Myocyte (in vitro differentiated cells): ENCODE measurements at places on chromosomes 7 and 10.
A peak's percentile ranks its signal among the peaks of the same experiment; 100 is the strongest.

- no peak for DNase-seq
Observed at GRCh38 chr7:29318853-29319718, 124.5 kb downstream of the CHN2 start.

DNA sequence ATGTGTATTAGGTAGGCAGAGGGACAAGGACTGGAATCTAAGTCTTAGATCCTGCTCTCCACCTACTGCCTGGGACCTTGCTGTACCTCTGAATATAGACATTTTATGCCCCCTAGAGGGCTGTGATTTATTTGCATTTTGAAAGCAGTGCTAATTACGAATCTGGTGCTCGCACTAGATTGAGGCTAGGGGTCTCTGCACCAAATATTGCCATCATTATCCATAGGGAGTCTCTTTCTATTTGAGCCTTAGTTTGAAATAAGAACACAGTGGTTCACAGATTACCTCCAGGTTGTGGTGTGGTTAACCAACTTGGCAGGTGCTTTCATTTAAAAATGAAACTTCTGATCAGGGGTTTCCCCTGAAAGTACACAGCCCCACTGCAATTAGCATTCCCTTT lies 41.8 kb downstream of the CNNM1 start:
- peak; percentile 36 for DNase-seq

GRCh38 chr7:98107313-98107721 lies 655 bp downstream of the LMTK2 start:
- DNase-seq, result no peak

GRCh38 chr10:32237644-32238345 lies 109.2 kb downstream of the EPC1 start:
- DNase-seq, result peak; percentile 12

GRCh38 chr7:122520971-122521555 lies 177.9 kb downstream of the RNF133 start:
- DNase-seq, result no peak

DNA sequence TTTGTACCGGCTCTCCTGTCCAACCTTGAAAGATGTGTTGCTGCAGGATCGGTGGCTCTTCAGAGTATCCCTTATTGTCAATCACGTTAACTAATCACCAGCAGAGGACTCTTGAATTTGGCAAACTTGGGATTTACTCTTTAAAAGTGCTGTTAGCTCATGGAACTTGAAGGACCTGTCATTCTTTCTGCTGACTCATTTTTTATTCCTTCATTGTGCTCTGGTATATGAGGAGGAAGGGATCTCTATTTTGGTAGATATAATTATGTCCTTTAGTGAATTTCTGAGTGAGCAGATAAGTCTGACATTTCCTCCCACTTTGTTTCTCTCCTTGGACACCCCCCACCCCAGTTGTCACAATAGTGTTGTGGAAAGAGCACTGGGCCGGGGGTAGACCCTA lies 175.1 kb upstream of the HDAC9 start:
- DNase-seq, result no peak

DNA sequence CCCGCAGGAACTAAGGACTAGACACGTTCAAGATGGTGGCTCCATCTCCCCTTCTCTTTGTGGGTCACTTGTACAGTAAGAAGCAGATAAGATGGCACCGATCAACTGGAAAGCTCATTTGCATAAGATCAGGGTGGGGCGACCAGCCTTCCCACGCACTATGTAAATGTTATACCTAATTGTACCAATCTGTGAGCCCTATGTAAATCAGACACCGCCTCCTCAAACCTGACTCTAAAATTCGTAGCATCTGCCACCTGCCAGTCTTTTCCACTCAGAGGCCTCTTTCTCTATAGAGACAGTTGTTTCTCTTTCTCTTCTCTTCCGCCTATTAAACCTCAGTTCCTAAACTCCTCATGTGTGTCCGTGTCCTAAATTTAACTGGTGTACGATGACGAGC lies 324.5 kb downstream of the PHF14 start:
- DNase-seq, result no peak

DNA sequence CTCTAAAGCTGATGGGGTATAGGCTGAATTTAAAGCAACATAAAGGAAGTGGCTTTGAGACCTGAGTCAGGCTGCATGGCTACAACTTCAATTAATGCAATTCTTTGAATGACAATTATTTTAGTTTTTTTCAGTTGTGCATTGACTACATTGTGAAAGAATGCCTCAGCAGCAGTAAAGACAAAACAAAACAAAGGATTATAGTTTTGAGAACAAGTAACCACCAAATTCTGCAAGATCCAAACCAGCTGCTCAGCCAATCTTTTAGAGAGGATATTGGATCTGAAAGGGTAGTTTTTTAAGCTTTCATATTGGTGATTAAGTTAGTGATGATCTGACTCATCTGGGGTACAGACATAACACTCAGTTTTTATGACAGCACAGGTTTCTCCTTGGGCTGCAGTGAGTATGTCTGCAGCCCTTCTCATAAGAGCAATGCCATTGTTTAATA lies 40.6 kb upstream of the ABCA13 start:
- peak; percentile 68 for DNase-seq

GRCh38 chr7:94605031-94605430 lies 50.9 kb downstream of the SGCE start:
- DNase-seq, result no peak

DNA sequence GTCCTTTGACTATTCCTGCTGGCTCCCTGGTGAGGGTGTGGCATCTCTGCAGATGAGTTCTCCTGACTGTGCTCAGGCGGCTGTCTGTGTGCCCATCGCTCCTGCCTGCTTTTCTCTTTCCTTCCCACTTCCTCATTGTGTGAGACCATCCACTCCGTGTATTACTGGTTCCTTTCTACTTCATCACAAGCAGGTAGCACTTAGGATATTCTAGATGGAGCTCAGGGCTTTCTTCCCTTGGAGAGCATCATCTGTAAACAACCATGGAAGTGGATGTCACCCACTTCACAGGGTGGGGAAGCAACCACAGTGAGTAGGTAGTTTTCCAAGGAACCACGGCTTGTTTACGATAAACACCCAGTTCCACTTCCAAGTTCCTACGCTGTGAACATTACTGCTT lies 15.7 kb downstream of the DNAJB6 start:
- no peak for DNase-seq

GRCh38 chr7:151830121-151830830 lies 46.6 kb downstream of the PRKAG2 start:
- DNase-seq, result no peak

GRCh38 chr7:72785166-72785955 lies 42.6 kb downstream of the TYW1B start:
- peak; percentile 47 for DNase-seq

- peak; percentile 14 for DNase-seq
Observed at GRCh38 chr10:4450981-4451908, 374.8 kb upstream of the AKR1E2 start.

- no peak for DNase-seq
Observed at GRCh38 chr7:123433665-123434064, 100.7 kb downstream of the IQUB start.

DNA sequence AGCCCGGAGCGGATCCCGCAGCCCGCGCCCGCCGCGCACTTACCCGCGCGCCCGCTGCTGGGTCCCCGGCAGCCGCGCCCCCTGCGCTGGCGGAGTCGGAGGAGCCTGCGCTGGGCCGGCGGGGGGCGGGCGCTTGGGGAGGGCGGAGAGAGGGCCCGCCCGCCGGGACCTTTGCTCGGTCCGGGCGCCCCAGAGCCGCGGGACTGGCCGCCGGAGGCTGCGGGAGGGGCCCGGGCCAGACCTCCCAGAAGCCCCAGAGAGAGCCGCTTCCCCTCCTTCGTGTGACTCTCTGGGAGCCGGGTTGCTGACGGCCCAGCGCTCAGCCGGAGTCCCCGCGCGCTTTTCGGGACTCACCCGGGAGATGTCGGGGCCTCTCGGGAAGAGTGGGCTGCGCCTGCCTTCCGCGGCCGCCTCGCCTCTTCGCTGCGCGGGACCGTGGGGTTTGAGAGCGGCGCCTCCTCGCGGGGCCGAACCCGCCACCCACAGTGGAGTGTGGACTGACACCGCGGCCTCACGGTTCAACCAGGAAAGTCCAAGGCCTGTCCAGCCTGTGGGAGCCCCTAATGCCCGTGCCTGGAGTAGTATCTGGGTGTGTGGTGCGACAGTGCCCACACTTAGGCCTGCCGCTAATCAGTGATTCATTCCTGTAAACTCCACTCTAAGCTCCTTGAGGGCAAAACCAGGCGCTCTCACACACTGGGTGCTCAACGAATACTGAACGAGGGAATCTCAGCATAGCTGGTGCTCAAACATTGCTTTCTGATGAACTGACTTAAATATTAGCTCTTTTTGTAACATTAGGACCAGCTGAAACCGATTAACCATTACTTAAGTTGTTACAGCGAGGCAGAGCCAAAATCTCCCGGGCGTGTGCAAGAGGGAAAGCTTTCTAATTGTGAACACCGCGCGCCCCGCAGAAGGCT lies at the start of gene GSDME:
GSDME (minus strand) TSS at position 112 of the 923 bp plus-strand sequence. CDS start 7,690 bp downstream, outside the sequence.
- DNase-seq, result peak; percentile 87

- DNase-seq, result no peak
Observed at GRCh38 chr10:71331736-71332135, 12.7 kb downstream of the SLC29A3 start.

- peak; percentile 98 for DNase-seq
Observed at GRCh38 chr7:137890449-137890921, 43.7 kb upstream of the DGKI start.

DNA sequence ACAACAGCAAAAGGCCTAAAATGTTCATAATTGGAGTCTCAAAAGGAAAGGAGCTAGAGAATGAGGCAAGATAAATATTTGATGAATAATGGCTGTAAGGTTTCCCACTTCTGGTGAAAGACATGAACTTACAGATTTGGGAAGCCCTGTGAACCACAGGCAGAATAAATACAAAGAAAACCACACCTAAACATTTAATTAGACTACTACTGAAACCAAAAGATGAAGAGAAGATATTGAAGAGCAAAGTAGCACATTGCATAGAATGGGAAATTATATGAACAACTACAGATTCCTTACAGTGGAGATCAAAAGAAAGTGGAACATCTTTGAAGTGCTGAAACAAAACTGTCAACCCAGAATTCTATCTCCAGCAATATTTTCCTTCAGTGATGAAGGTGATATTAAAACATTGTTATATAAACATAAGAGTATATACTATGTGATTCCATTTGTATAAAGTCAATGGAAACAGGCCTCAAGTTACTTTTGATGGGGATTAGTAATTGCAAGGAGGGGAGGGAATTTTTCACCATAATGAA lies 191.3 kb upstream of the KAT6B start:
- DNase-seq, result no peak

- peak; percentile 81 for DNase-seq
Observed at GRCh38 chr10:31134311-31134952, 102.8 kb upstream of the ZNF438 start.

DNA sequence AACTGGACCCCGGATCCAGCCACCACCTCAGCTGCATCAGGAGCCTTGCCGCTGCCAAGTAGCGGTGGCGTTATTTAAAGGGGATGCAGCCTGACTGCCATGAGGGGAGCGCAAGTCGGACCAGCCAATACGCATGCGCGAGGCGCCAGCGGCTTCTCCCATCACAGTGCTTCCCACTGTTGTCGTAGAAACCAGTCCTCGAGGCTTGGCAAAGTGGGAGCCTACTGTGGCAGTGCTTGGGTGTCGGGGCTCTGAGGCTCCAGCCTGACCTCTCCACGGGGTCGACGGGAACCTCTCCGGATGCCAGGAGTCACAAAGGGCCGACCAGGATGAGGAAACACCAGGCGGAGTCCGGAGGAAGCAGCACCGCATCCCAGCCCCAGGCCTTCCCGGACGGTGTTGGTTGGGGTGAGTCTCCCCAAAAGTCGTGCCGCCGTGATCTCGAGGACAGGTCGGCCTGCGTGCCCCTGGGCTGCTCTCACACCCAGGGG lies 369.6 kb downstream of the ZNF716 start:
- no peak for DNase-seq

DNA sequence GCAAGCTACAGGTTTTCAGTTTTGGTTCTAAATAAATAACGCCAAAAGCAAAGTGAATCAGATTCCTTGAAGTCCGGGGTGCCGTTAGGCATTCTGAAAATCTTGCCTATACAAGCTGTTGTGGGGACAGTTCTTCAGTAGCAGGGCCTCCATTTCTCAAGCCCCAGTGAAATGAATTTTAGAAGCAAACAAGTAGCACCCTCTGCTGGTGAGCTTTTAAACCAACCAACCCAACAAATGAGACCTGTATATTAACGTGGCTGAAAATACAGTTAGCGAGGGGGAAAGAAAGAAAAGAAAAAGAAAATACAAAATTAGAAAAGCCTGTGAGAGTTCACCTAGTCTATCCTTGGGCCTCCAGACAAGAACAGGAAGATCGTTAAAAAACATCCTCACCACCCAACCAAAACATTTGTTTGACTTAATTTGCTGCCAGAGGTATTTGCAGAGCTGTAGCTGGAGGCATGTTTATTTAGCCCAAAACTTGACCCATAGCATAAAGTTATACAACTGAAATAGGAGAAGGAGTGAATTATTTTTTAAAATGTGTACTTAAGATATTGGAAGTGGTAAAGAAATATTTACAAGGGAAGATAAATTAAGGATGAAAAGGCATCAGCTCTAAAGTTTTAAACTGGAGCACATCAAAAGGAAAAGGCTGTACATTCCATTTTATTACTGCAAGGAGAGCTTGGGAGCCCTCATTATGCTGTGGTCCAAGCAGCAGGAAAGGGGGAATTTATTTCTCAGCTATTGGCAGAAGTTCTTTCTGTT lies 98.9 kb downstream of the DYNC1I1 start:
- peak; percentile 81 for DNase-seq

DNA sequence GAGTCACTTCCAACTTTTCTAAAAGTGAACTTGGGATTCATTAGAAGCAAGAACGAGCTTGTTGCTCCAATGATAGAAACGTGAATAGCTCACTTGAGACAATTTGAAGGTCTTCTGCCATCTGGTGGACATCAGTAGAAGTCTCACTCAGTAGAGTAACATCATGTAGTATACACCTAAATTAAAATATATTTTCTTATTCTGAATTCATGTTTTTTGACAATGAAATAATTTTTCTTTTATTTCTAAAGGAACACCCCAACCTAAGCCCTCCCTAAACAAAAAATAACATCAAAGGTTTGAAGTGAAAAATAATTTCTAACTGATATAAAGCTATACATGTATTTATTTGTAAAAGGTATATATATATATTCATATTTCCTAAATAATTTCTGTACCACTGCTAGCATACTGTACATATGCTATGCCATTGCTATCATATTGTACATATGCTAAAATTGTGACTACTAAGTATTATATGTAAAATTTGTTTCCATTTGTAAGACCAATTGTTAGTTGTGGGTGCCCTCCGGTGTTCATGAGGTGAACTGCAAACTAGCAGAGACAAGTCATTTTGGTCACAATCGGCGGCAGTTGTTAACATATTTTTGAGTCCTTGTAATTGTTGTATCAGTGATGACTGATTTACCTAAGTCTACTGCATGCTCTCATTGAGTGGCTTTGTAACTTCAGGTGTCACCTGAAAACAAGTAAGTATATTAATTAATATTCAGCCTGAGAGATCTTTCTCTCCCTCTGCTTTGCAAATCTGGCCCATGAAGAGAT lies 121.9 kb downstream of the PTPRZ1 start:
- peak; percentile 83 for DNase-seq

DNA sequence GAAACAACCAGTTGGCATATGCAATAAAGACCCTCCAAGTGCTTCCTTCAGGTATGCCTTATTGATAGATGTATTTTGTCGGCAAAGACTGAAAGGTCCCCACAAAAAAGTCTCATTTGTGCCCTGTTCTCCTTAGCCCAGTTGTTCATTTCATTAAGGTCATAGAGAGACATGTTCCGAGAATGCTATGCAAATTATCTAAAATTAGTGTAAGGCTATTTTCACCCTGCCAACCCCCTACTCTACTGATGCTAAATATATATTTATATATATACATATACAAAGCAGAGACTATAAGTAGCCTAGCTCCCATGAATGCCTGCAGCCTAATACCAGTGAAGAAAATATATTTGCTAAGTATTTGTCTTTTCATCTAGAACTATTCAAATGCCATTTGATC lies 96.7 kb upstream of the ADO start:
- DNase-seq, result no peak
